ENCODE measurements at places on chromosomes 2 and 18.

- DNase-seq = no peak
These were observed 658.8 kb upstream of the ID2 start for GRCh38 chr2:8022908-8023640.

DNA sequence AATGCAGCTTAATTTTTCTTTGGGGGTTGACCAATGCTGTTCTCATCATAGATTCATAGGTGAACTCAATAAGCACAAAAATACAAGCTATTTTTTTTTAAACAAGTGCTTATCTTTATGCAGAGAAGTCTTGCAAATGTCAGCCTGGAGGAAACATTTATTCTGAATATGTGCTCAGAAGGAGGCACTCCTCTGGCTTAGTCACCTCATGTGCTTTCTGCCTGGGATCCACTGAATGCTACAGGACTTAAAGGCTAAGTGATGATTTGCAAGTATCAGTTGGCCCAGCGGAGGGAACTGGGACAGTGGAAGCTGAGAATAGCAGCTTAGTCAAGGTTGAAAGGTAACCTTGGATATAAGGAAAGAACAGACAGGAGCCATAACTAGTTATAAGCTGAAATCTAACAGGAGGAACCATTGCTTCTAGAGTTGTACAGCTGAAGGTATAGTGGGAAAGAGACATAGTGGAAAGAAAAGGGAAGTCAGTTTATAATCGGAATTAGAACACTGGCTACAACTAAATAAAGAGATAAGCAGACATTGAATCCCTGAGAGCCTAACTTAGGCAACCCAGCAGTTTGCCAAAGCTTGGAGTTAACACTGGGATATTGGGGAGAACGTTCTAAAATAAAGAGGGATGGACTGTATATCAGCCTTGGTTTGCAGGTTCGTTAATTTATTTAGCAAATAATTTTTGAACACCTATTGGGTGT lies 488.7 kb downstream of the SUCLG1 start:
- no peak for DNase-seq

GRCh38 chr18:1017227-1018058 lies 112.8 kb downstream of the ADCYAP1 start:
- no peak for DNase-seq

DNA sequence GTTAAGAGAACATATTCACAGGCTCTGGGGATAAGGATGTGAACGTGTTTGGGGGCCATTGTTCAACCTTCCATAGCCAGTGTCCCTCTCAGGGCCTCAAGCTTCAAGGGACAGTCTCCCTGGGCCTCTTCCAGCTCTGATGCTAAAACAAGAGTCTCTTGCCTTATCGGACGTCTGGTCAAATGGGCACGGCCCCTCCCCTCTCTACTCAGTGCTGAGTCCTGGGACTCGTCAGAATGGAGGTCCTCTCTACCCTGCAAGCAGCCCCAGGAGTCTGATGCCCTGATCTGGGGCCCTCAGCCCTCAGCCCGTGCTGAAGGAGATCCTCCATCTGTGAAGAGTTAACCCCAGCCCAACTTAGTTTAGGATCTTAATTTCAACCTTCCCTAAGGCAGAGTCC lies 198.2 kb downstream of the ZFP36L2 start:
- no peak for DNase-seq

DNA sequence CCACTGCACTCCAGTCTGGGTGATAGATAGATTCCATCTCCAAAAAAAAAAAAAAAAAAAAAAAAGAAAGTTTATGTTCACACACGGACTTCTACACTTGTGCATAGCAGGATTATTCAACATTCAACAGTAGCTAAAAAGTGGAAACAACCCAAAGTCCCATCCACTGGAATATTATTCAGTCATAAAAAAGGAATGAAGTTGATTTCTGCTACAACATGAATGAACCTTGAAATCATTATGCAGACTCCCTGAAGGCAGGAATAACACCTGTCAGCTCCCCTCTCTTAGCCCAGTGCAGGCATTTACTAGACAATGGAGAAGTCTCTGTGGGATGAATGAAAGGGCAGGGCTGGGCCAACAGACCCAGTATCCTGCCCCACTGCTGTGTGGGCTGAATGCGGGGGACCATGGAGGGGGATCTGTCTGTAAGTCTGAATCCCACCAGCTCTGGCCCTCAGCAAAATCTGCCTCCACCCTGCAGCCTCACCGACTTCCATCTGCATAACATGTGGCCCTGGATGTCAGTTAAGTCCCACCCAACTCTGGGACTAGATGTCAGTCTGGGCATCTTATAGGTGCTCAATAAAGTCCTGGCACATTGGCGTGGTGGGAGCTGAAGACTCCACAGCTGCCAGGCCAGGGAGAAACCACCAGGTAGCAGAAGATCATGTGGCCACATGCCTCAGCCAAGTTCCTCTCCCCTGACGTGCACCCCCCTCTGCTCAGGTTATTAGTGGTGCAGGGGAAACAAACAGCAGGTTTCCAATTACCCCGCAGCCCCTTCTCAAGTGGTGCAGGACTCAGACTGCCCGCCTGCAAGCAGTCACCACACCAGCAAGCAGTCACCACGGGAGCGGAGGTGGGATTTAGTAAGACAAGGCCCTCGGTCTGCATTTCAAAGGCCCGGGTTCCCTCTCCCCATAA lies 8.9 kb downstream of the ZFP36L2 start:
- no peak for DNase-seq

DNA sequence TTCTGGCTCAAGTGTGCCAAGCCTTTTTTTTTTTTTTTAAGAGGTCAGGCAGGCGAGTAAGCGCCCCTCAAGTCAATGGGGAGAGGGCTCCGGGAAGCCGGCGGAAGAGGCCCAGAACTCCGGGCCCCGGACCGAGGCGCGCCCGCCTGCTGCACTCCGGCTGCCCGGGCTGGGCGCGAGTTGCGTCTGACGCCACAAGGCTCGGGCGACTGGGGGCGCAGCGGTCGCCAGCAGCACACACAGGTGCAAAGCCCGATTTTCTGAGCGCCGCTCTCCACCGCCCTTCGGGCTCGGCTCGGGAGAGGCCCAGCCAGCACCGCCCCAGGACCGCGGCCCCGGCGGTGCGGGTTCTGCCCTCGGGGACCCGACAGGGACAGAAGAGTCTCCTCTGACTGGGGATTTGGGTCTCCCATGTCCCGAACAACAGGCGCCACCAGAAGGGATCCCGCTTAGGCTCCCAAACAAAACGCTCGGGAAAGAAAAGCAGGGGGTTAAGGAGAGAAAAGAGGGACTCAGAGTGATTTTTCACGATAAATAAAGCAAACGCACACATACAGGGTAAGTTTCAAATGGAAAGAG lies 787 bp downstream of the ERBB4 start:
- DNase-seq = no peak

DNA sequence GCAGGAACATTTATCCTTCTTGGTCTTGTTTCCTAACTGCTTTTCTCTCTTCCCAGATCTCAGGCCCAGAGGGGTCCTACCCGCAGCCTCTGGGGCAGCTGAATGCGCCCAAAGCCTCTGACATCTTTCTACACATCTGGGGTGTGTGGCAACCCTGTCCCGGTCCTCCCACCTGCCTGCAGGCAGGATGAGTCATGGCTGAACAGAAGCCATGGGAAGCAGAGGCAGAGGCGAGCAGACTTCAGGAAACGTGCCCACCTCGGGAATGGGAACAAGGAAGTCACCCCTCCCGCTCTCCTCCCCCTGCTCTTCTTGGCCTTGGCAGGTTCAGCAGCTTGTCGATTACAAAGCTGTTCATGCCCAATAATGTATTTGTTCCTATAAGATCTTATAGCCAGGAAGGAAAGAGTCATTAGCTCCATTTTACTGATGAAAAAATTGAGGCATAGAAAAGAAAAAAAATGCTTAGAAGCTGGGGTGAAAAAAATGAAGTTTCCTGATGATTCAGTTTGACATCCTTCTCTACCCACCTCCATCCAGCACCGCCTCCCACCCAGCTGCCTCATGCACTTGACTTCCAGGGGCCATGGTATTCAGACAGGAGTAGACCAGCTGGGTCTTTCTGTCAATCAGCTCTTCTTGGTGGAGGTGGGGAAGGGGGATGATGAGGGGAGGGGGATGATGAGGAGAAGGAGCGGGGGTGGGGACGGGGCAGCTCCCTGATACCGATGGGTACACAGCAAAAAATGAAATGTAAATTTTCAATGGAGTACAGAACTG lies 10.4 kb upstream of the KCNF1 start:
- no peak for DNase-seq

DNA sequence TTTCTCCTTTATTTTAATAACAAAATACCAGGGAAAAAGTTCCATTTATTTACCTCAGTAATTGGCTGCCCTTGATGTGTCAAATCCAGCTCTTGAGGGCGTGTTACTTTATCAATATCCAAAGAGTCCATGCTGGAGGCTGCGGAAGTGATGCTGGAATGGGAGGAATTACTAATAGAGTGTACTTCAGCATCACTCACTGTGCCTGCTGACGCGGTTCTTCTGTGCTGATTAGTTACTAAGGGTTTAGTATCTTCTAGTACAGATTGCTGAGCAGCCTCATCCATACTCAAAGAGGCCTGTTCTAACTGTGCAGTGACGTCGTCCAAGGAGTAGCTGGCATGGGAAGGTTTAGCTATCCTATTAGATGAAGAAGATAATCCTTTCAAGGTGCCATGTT lies 45.6 kb downstream of the RAPH1 start:
- no peak for DNase-seq

- DNase-seq = no peak
These were observed 55.0 kb downstream of the LNPK start for GRCh38 chr2:175947073-175947472.
